ENCODE measurements at places on chromosomes 11 and 22.

GRCh38 chr11:66617155-66617834 lies 865 bp downstream of the RBM14 start:
- no peak for DNase-seq

DNA sequence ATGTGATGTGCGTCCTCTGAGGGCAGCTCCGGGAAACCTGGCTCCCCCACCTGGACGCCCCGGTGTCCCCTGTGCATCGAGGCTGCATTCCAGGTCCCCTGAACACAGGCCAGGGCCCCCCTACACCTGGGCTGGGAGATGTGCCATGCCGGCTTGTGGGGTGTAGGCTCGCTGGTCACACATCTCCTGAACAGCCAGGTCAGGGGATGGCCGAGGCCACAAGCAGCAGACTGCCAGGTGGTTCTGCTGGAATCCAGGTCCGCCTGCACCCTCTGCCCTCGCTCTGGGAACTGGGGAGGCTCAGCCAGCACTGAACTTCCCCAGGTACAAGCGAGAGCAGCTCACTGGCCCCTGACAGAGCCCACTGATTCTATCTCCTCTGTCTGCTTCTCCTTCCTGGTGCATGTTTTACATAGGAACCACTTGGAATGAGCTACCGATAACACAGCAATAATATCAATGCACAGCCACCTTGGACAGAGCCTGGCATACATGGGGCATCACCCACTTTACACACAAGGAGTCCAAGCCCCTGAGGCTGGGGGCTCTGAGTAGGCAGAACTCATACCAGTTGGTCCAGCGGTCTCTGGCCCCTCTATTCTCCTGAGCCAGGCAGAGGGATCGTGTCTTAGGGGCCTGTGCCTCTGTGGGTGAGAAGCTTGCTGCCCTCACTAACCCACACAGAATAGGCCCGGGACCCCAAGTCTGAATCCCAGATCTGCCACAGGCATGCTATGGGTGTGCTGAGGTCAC lies 46.8 kb downstream of the TBX1 start:
- DNase-seq, result no peak

- no peak for DNase-seq
These were observed 78.3 kb downstream of the PAK1 start for GRCh38 chr11:77395460-77396173.

- DNase-seq, result no peak
These were observed 573.0 kb downstream of the TBC1D22A start for GRCh38 chr22:47335460-47335859.

- DNase-seq, result no peak
These were observed 27.2 kb upstream of the DDX6 start for GRCh38 chr11:118818130-118818529.

DNA sequence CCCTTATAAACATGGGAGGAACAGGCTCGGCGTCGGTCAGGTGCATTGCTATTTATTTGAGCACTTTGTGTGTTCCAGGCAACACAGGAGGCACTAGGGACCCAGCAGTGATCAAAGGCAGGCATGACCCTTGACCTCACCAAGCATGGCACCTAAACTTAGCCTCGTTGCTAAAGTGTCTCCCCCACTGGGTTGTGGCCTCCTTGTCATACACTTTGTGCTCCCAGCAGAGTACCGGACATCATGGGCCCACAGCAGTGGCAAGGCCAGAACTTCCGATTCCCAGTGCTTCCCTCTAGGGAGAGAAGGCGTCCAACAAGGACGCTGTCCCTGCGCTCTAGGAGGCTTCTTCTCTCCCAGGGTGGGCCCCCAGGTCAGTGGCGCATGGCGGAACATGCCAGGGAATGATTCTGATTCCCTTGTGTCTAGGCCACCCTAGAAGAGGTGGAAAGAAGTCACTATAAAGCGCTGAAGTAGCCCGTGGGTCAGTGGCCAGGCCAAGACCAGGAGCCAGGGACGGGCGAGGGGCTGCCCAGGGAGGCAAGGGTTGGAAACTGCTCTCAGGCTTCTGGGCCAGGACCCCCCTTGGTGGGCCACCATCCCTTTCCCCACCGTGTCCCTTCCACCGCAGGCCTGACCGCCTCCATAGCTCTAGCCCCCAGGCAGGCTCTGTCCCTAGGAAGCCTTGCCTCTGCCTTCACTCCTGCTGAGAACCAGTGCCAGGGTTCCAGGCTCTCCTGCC lies 19.7 kb downstream of the TOM1 start:
- no peak for DNase-seq

DNA sequence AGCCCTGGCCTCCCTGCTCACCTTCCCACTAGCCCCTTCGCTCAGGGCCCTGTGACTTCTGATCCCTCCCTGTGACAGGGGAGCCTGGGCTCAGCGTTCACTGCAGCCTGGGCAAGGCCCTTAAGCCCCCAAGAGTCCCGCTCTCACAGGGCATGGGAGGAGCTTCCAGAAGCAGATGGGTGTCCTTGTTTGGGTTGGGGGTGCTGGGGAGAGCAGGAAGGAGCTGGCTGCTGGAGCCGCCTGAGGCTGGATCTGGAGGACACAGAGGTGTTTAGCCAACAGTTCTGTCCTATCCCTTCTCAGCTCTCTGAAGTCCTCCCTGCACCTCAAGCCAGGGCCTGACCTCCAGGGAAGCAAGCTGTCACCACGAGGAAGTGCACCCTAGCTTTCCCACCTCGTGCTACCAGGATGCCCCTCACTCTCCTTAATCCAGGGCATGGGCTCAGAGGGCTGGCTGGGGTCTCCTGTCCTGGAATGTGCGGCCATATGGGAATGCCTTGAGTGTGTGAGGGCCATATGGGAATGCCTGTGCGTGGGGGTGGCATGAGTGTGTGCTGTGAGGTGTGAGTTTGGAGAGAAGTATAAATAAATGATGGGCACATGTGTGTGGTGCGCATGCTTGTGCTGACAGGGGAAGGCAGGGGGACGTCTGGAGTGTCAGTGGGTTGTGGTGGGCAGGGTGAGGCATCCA lies 25.0 kb upstream of the TUB start:
- no peak for DNase-seq

- DNase-seq, result no peak
These were observed 112.7 kb downstream of the MORC2 start for GRCh38 chr22:30855677-30856518.

DNA sequence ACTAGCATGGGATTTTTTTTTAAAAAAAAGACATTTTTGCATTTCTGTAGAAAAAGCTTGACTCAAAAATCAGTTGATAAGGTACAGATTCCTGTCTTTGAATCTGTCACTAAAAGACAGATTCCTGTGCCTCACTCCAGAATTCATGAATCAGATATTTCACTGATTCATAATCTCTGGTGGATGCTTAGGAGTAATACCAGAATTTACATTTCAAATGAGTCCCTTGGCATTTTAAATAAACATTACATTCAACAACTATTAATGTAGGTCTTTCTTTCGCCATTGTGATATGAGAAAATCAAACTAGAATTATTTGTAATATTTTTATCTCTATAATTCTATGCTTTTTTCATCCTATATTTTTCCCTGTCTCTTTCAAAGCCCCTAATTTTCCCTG lies 128.3 kb downstream of the APIP start:
- no peak for DNase-seq

DNA sequence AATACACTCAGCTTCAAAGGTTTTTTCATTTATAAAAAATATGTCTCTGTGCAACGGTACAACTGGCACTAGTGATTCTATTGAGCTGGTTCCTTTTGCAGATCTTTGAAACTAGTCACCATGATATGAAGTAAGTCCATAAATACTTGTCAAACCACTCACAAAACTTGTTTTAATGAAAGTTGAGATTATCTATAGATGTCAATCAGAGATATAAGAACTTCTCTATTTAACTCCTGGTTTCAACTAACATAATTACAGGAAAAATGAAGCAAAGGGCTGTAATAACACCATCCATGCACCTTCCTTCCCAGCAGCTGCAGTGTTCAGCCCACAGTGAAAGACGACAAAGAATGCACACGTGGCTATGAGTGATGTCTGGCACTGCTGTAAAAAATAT lies 44.7 kb downstream of the TMEM123 start:
- DNase-seq, result no peak

- DNase-seq, result no peak
These were observed 13.6 kb upstream of the CDC42EP1 start for GRCh38 chr22:37546437-37547250.

- no peak for DNase-seq
These were observed 32.3 kb downstream of the MIAT start for GRCh38 chr22:26689513-26690301.

GRCh38 chr11:46293066-46293465 lies 15.6 kb downstream of the CREB3L1 start:
- DNase-seq, result no peak

DNA sequence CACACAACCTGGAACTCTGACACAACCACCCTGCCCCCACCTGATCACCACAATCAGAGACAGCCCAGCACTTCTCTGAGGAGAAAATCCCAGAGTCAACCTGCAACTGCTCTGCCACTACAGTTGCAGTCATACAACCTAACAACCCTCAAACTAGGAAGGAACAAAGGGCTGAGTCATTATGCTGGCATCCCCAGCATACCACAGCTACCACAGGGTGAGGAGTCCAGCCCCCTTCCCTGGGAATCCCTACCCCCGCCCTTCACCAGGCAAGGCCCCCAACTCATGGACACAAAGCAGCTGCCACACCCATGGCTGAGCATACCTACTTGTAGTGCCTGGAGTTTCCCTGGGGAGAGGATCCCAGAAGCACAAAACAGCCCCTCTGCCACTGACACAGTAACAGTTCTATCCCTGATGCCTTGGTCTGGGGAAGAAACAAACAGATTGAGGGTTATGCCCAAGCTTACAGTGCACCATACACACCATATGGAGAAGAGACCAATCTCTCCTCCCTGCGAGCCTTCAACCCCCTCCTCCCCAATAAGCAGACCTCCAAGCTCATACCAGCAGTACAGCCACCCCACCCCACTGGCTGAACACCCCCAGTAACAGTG lies 68.5 kb upstream of the C11orf58 start:
- no peak for DNase-seq

DNA sequence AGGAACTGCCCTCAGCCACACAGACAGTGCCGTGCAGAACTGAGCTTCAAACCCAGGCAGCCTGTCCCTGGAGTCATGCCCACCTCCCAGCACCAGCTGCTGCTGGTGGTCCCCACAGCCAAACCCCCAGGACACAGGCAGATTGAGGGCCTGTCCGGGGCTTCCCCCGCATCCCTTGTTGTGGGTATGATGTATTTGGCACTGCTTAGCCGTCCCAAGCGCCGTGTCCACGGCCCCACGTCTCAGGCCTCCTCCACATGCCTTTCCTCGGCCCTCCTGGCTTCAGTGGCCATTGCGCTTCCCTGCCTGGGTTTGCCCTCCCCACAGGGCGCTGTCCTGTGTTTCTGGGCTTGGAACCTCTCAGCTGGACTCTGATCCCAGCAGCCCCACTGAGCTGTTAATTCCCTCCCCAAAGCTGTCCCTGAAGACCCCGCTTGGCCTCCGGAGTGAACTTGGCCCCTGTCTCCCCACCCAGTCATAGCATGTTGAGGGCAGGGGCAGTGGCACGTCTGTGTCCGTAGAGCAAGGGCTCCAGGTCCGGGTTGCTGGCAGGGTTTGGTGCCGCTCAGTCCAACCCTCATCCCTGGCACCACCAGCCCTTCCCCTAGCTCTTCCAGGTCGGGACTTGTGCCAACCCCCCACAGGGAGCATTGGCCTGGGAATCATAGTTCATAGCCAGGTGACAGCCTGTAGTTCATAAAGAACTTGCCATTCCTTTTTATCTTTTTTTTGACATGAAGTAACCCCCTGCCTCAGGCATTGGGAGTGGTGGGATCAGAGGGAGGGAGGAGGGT lies 34.5 kb upstream of the TEF start:
- DNase-seq, result no peak

DNA sequence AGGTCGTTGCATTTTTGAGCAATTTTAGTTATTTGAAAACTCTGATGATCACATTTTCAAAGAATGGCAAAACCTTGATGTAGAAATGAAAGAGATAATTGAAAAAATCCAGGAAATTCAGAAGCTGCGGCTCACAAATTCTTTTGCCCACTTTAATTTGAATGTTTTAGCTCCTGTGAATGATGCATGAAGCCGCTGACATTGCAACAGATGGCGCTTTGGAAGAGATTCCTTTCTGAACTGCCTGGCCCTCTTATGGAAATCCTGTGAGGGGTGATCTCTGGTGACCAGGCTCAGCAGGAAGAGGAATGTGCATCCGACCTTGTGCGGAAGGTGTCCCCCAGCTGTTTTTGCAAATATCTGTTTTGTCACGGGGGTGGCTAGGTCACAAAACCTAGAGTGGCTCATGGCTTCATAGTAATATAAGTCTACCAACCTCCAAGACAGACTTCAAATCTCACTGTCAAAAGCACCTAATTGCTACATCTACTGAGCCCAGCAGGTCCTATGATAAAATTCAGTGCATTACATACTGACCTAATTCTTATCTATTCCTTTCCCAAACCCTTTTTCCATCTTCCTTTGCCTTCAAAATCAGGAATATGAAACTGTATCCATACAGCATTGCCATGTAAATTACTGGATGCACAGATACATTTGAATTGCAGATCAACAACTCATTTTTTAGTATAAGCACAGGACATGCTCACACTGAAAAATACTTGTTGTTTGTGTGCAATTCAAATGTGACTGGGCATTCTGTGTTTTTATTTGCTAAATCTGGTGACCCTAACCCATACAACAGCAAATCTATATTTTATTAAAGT lies 412.7 kb downstream of the ETS1 start:
- DNase-seq, result no peak

- DNase-seq, result no peak
These were observed 104.3 kb downstream of the MRTFA start for GRCh38 chr22:40531951-40532900.

GRCh38 chr11:132161403-132162078 lies 791.1 kb downstream of the NTM start:
- DNase-seq, result no peak

GRCh38 chr11:2459016-2459725 lies 14.4 kb downstream of the KCNQ1 start:
- DNase-seq, result no peak

GRCh38 chr11:10444725-10445315 lies 10.2 kb upstream of the AMPD3 start:
- DNase-seq, result no peak

GRCh38 chr22:46107089-46107664 lies 43.1 kb upstream of the PPARA start:
- no peak for DNase-seq

GRCh38 chr11:79078999-79079398 lies 361.8 kb downstream of the TENM4 start:
- DNase-seq, result no peak

DNA sequence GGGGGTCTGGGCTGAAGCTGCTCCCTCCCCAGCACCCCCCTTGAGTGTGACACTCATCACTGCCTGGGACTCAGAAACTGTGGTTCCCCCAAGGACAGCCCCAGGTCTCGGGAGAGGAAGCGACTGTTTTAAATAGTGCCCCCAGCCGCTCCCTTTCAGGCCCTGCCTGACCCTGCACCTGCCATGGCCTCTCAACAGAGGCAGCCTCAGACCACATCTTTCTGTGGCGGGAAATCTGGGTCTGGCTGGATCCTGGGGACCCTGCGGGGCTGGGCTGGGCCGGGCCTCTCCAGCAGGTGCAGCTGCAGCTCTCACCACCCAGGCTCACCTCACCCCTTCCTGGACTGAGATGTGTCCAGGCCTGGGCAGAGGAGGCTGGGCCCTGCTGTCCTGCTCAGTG lies 3.7 kb upstream of the IGLL1 start:
- DNase-seq, result no peak

- DNase-seq, result no peak
These were observed 39.9 kb downstream of the OR2AT4 start for GRCh38 chr11:75056814-75057213.
